ENCODE measurements at places on chromosomes 7 and 10.
A peak's percentile ranks its signal among the peaks of the same experiment; 100 is the strongest.

DNA sequence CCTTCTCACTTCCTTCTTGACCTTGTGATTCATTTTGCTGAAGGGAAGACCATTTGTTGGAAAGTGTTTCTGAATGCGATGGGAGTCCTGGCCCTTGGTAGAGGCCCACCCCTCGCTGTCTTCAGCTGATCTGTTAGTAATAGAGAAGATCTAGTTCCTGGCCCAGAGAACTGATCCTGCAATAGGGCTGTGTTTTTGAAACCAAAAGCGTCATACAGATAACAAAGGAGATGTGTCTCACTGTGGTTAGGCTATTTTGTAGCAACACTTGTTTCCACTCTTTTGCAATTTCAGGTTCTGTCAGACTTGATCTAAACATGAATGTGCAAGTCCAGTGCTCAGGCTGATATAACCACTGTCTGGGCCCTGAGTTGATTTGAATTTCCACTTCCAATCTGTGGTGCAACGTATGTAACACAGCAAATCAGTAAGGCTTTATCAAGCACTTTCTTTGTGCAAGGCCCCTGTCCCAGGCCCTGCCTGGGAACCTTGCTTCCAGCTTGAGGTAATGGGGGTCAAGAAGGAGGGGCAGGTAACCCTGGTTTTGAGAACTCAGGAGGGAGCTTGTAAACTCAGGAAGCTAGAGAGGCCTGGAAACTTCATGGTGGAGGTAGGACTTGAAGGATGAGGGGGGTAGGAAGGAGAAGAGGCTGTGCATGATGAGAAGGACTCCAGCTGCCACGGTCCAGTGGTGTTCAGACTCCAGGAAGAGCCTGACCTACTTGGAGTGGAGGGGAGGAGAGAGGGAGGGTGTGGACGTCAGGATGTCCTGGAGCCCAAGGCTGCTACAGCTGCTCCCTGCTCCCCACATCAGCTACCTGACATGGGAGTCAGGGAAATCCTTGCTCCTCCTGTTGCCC is 42.2 kb upstream of the SRGN start:
- peak; percentile 72 for DNase-seq

DNA sequence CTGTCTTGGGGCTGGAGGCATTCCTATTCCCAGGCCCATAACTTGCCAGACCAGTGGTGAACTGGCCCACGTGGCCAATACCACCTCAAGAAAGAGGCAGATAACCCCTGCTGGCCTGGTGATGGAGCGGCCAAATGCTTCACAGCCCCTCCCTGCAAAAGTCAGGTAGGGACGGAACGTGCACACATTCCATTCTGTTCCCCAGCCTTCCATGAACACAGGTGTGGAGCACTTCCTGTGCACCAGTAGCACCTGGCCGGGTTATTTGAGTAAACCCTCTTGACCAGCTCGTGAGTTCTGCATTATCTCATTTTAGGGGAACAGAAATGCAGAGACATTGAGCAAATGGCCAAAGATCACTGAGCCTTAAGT is 134.4 kb downstream of the SH3PXD2A start:
- no peak for DNase-seq

- no peak for DNase-seq
Observed at GRCh38 chr7:3103614-3104398, 60.1 kb upstream of the CARD11 start.

DNA sequence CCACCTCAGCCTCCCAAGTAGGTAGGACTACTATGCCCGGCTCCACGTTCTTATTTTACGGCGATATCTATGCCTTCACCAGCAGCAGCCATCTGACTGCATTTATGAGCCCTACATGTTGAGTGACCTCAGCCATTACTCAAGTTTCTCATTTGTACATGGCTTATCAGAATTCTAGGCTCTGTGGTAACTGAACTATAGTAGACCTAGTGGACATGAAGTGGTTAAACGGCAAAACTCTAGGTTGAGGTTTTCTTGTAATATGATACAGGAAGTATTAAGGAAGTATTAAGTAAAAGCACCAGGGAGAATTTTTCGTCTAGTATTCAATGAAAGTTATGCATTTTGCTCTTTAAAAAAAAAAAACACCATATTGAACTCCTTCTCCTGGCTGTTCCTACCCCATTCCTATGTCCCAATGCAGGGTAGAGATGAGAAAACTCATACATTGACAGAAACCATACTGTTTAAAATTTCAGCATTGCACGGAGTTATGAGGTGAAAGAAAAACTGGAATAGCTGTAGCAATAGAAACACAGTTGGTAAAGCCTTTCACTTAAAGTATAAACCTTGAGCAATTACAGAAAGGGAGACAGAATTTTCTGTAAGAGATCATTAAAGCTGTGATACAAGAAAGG is 39.8 kb upstream of the EPC1 start:
- DNase-seq: no peak

DNA sequence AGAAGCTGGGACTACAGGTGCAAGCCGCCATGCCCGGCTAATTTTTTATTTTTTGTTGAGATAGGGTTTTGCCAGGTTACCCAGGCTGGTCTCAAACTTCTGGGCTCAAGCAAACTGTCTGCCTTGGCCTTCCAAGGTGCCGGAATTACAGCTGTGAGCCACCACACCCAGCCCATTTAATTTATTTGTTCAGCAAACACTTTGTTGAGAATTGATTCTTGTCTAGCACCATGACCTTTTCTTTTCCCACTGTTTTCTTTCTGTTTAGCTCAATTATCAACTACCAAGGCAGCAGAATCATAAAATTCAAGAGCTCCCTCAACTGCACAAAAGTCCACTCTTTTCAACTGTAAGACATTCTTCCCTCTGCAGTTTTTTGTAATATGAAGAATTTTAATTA is 47.8 kb upstream of the PARD3 start:
- no peak for DNase-seq

DNA sequence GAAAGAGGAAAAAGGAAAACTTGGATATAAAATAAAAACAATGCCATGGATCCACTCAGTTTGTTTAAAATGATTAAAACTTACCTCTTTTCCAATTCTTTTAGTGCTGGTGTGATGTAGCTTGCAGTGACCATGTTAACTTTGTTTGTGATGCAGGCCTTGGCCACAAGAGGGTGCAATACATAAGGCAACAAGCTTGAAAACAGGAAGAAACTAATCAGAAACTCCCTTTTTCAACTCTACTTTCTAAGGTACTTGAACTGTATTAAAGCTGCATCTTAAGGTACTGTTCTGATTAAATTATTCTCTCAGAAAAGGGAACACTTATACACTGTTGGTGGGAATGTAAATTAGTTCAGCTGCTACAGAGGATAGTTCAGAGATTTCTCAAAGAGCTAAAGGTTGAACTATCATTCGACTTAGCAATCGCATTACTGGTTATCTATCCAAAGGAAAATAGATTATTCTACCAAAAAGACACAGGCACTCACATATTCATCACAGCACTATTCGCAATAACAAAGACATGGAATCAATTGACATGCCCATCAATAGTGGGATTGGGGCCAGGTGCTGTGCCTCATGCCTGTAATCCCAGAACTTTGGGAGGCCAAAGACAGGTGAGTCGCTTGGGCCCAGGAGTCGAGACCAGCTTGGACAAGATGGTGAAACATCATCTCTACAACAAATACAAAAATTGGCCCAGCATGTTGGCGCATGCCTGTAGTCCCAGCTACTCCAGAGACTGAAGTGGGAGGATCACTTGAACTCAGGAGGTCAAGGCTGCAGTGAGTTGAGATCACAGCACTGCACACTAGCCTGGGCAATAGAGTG is 50.9 kb downstream of the AASS start:
- DNase-seq: peak; percentile 64

GRCh38 chr7:129702316-129702715 is 90.8 kb downstream of the NRF1 start:
- DNase-seq: no peak

GRCh38 chr10:117946525-117947070 is 100.1 kb downstream of the RAB11FIP2 start:
- DNase-seq: no peak

DNA sequence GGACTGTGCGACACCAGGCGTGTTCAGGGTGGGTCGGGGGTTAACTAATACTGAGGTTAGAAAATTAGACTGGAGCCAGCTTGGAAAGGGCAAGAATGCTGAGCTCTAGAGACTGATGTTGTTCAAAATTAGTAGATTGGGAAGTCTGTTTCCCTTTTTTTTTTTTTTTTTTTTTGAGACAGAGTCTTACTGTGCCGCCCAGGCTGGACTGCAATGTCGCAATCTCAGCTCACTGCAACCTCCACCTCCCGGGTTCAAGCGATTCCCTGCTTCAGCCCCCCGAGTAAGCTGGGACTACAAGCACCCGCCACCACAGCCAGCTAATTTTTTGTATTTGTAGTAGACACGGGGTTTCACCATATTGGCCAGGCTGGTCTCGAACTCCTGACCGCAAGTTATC is 2.7 kb upstream of the CPVL start:
- no peak for DNase-seq

DNA sequence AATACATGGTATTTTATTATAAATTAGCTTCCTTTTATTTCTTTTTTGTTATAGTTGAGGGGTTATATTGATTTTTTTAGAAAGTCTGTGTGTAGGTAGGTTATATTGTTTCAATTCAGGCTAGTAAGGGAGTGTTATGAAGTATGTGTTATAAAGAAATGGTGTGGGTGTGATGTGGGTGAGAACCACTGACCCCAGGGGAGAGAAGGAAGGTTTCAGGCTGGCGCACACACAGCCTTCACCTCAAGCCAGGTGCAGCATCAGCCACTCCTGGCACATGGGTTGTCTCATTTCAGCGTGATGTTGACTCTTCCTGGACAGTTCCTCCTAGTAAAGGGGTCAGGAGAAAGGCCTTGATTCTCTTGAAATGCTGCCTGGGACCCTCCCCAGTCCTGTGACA is 291.3 kb downstream of the POU6F2 start:
- no peak for DNase-seq

- no peak for DNase-seq
Observed at GRCh38 chr10:38047666-38048065, 37.2 kb downstream of the ZNF33A start.

GRCh38 chr7:8114175-8114574 is 145.6 kb downstream of the GLCCI1 start:
- no peak for DNase-seq

DNA sequence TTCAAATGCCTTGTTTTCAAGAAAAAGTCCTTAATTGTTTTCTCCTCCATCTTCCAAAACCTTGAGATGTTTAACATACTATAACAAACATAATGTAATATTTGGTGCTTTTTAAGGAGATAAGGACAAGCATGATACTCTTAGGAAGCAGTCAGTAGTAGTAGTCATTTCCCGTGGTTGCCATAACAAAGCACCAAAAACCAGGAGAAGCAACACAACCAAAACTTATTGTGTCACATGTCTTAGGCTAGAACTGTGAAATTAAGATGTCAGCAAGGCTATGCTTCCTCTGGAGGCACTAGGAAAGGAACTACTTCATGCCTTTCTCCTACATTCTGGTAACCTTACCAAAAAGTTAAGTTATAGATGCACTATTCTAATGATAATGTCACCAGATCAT is 106.8 kb downstream of the MBL2 start:
- no peak for DNase-seq

DNA sequence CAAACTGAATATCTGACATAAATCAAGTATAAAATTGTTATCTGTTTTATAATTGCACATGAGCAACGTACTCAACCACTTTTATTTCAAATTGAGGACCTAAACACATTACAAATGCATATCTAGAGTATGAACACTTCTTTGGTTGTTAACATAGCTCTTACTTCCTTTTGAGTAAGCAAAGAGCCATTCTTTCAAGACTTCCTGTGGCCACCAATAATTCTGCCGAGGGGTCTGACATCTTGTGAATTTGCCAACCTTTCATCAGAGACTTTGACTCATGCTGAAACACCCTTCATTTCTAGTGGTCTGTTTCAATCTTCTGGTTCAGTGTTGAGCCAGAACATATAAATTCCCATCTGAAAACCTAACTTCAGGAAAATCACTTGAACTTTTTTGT is 59.4 kb downstream of the CDK14 start:
- DNase-seq: no peak

DNA sequence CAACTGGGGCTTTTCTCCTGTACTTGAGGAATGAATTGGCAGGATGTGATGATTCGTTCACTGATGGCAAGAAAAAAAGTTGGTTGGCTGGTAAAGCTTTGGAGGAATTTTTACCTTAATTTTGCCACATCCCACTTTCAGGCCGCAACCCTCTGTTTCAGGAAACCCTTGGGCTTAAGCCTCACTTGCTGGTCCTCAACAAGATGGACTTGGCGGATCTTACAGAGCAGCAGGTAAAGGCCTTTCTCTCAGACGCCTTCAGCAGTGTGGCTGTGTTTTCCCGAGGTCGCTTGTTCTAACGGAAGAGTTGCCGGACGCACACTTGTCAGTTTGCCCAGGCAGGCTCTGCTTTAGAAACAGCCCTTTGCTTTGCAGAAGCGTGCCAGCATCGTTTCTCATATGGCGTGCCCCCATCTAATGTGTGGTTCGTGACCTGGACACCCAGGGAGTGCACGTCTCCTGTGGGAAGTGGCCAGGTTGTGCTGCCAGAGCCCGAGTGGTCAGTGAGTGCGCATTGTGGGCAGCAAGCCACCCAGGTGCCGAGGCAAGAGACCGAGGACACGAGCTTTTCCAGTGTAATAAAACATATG is 2.2 kb downstream of the MTG1 start:
- DNase-seq: no peak

DNA sequence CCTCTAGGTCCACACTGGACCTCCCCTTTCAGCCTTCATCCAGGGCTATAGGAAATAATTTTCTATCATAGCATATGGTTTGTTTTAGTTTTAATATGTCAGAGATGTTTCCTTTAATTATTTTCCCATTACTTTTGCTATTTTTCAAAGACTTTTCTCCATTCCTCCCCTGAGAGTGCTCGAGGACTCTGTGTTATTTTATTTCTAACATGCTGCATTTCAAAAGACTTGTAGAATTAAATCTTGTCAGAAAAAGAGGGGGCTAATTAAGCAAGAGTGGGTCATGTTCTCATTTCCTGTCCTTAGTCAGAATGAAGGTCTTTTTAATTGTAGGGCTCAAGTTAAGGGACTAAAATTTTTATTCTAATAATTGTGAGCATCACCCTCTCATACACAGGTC is 71.6 kb upstream of the CTTNBP2 start:
- no peak for DNase-seq

DNA sequence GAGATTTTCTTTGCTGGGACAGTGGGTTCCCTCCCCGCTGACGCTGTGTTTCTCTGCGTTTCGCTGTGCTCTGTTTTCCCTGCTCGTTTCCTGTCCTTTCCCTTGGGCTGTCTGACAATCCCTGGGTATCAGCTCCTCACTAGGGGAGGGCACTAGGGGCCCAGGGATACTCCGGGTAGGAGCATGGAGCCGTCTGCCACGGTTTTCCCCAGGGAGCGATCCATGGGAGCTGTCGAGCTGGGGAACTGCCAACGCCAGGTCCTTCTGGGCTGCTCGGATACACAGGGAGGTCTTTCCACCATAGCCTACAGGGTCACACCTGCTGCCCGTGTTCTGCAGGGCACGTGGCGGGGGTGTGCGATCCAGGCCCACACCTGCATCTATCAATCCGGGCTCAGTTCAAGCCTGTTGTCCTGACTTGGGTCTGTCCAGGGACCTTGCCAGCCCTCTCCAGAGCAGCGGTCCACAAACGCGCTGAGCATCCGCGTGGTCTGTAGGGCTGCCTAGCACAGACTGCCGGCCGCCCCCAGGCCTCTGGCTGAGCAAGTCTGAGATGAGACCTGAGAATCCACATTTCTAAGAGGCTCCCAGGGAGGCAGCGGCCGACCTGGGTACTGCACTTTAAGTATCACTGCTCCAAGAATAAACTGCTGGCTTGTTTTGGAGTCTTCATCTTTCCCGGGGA is 263.1 kb downstream of the ELFN1 start:
- DNase-seq: no peak

- DNase-seq: no peak
Observed at GRCh38 chr7:42235741-42236161, 1.3 kb downstream of the GLI3 start.

GRCh38 chr10:107103174-107104025 is 61.1 kb downstream of the SORCS1 start:
- no peak for DNase-seq

- DNase-seq: no peak
Observed at GRCh38 chr10:17609523-17610079, 7.6 kb downstream of the HACD1 start.

Measured in natural killer cell treated with Interleukin-12 subunit alpha and Interleukin-12 subunit beta and Interleukin-15 and Interleukin-18, amount 100 ng/mL, for 72 hours (primary cell).